ENCODE measurements at places on chromosomes 11 and 22. TPM values are rescaled to one million over a fixed set of nuclear protein-coding genes. Genes with fewer than 3 reads are reported as not detected.

DNA sequence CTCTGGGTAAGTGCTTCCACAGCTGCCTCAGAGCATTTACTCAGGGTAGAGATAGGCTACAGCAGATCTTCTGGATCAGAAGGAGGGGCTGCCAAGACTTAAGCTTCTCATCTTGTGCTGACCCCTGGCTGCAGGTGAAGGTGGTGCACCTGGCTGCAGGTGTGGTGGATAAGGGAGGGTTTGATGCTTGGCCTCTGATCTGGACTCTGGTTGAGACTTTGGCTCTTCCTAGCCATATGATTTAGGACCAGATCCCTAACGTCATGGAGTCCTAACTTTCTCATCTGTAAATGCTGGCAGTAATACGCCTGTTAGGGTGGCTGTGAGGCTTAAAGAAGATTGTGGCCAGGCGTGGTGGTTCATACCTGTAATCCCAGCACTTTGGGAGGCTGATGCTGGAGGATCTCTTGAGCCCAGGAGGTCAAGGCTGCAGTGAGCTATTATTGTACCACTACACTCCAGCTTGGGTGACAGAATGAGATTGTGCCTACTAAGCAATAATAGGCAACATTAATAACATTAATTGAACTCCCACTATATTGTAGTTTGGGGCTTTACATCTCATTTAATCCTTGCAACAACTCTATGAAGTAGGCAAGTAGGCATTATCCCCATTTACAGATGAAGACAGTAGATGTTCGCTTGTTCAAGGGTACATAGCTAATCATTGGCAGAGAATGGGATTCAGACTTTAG is 10.7 kb downstream of the DTX4 start:
- no peak for DNase-seq
- peaks cover under 1% of the 10 kb centered on the region for H3K27me3 ChIP-seq
- no peak overlapping the region for H3K27ac ChIP-seq
- no peak overlapping the region for H3K4me3 ChIP-seq

The MMP11 gene
- 0.69 TPM for total RNA-seq

DNA sequence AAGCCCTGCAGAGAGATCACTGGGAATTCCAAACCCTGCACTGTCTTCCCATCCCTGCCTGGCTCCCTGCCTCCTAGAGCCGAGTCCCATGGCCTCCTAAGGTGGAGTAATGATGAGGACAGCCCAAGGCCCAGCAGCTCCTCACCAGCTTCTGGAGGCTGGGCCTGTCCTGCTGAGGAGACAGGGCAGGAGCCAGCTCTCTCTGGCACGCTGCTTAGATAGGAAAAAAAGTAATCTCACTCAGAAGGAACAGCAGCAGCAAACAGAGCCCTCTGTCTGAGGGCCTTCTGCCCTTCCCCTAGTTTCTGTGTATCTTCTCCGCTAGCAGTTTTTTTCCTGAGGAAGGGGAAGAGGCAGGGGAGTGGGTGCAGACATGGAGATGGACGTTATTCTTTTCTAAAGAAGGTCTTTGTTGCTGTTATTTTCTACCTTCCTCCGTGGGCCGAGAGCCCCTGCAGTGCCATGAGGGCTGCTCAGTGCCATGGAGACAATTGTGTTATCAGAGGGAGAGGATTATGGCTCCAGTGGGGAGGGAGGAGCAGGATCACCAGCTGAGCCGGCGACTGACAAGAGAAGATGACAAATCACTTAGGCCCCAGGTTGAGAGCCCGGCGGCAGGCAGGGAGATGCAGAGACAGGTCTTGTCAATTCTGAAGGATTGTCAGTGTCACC is 315.3 kb downstream of the BUD13 start:
- H3K27ac ChIP-seq: no peak overlapping the region
- no peaks in the 10 kb centered on the region for H3K36me3 ChIP-seq
- DNase-seq: no peak
- H3K4me3 ChIP-seq: no peak overlapping the region
- peaks cover 5% of the 10 kb centered on the region for H3K27me3 ChIP-seq

The CACNA1I gene
- total RNA-seq: 0.02 TPM

DNA sequence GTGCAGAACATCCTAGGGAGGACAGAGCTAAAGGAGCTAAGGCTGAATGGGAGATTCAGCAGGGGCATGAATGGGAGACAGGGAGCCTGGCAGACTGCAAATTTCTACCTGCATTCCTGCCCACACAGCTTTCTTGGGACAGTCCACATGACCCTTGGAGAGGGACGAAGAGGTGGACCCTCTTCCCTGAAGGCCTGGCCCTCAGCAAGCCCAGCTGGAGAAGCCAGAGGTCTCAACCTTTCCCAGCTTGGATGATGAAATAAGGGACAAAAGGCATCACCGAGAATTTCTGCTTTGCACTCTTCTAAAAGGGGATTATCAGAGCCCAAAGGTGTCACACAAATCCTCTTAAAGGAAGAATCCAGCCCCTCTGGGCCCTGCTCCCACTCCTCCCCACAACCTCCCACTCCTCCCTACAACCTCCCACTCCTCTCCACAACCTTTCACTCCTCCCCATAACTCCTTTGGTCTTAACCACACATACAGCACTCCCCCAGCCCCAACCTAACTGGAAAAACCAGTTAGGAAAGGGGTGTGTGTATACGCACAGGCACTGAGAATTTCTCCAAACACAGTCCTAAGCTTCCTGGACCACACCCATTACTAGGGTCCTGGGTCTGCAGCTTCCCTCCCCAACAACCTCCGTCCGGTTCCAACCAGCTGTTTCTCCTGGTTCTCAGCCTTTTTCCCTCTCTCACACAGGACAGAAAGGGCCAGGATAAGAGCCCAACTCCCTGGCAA is 38.4 kb downstream of the RPL27A start:
- H3K4me3 ChIP-seq: no peak overlapping the region
- H3K36me3 ChIP-seq: no peaks in the 10 kb centered on the region
- no peak overlapping the region for H3K27ac ChIP-seq
- H3K27me3 ChIP-seq: peaks cover 5% of the 10 kb centered on the region
- H3K4me1 ChIP-seq: peaks cover 7% of the 10 kb centered on the region

The LRRC74B gene
- not detected for total RNA-seq

DNA sequence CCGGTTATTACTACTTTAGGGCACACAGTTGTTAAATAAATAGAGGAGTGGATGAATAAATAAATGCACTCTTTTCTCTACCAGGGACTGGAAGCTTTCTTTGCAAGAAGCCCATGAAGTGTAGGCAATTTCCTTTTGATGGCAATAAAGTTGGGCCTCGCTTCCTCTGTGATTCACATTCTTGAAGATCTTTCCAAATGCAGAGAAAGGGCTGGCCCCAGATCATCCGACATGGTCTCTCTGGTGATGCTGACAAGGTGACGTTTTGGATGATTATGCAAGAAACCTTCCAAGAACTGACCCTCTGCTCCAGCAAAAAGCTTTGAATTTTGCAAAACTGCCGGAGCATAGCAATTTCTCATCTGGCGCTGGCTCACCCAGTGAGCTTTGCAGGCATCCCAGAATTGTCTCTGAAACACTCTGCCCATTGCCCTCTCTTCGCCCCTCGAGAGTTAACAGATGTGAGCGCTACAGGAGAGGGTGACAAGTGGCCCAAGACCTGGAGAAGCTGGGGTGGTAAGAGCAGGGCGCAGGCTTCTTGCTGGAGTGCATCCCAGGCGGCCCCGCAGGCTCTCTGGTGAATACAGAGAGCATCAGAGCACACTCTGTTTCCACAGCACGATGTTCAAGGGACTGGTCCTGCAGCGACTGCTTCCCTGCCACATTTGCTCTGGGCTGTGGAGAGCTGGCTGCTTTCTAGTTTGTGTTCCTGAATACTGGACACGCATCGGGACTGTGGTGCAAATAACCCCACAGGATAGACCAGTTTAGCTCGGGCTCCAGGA is 11.5 kb upstream of the IFT27 start:
- no peak for DNase-seq
- no peak overlapping the region for H3K4me3 ChIP-seq
- H3K27me3 ChIP-seq: peaks cover 6% of the 10 kb centered on the region
- no peaks in the 10 kb centered on the region for H3K36me3 ChIP-seq

The OR56A1 gene
- not detected for total RNA-seq

DNA sequence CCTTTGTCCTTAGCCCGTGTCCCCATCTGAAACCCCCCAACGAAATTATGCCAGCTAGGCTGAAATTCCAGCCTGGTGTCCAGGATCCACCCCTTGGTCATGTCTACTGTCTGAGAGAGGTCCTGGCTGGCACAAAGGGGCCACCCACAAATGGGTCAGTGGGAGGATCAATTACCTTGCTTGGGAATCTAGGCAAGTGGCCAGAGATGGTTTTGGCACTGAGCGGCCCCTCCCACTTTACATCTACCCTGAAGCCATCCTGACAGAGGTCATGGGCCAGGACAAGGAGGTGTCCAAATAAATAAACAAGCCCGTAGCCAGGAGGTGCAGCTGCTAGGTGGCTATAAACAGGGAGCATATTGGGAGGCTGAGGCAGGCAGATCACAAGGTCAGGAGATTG is 311.5 kb downstream of the MN1 start:
- H3K36me3 ChIP-seq: no peaks in the 10 kb centered on the region
- H3K27ac ChIP-seq: no peak overlapping the region
- no peak for DNase-seq
- no peak overlapping the region for H3K4me3 ChIP-seq

The HTR3B gene
- not detected for total RNA-seq

DNA sequence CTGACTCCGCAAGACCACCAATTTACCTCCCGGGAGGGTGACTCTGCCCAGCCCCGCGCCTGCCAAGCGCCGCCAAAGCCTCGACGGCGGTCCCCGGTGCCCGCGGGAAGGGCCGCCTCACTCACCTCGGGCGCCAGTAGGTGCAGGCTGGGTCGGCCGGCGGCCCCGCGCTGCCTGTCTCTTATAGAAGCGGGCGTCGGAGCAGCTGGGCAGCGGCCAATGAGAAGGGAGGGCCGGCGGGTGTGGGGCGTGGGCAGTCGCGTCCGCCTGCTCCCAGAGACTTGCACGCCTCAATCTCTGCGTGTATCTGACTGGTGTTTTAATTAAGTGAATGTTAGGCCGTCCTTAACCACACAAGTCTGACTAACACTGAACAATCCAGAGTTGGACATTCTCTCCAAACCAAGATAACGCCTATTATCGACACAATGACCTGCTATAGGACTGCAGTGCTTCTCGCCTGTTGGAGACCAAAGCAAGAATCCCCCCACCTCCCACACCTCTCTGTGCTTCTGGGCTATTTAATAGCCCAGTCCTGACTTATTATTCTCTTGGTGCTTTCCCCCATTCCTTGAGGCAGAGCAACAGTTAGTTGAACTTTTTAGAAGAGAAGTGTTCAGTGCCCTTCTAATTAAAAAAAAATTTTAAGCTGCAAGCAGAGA is at the start of gene TPH1:
TSS of gene TPH1 (minus strand) at position 154 of the 662 bp plus-strand sequence. CDS start 5,507 bp downstream, outside the sequence.
- no peak within 1 kb of the TSS for H3K4me3 ChIP-seq
- H3K4me1 ChIP-seq: no peaks in the 10 kb centered on the region
- H3K36me3 ChIP-seq: no peaks in the 10 kb centered on the region
- DNase-seq: no peak
- H3K27me3 ChIP-seq: peaks cover 43% of the 10 kb centered on the region

GRCh38 chr11:102576350-102576749 is 45.8 kb upstream of the MMP7 start:
- peaks cover 4% of the 10 kb centered on the region for H3K36me3 ChIP-seq
- no peak overlapping the region for H3K4me3 ChIP-seq
- H3K27ac ChIP-seq: no peak overlapping the region
- DNase-seq: no peak

DNA sequence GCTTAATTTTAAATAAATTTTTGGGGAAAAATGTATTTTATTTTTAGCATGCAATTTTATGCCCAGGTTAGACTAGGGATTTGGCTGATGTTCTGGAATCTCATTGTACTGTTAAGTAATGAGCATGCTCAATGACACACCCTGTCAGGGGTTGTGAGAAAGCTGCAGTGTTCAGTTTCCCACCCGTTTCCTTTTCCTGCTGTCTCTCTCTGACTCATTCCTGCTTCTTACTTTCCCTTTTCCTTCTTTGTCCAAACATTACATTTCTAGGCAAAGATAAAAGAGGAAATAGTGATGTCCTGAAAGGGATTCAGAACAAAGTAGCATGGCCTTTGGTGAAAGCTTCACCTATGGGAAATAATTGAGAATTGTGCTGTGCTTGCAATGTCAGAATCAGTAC is 22.7 kb downstream of the OOSP3 start:
- peaks cover 3% of the 10 kb centered on the region for H3K27me3 ChIP-seq
- no peak overlapping the region for H3K4me3 ChIP-seq
- no peaks in the 10 kb centered on the region for H3K36me3 ChIP-seq
- no peak for DNase-seq

DNA sequence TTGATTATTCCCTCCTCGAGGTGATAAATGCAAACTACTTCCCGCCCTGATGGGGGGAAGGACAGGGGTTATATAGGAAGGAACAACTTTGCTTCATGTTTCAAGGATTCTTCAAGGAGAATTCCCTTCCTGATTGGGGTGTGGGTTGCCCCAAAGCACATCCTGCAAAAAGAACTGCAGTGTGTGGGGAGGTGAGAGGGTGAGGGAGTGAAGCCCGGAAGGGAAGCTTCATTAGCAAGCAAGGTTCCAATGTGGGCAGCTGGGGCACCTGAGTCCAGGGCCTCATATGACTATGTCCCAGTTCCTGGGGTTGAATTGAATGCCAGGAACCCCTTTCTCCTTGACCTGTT is 326.0 kb downstream of the MN1 start:
- H3K4me1 ChIP-seq: no peaks in the 10 kb centered on the region
- DNase-seq: no peak
- H3K4me3 ChIP-seq: no peak overlapping the region

GRCh38 chr11:68992743-68993255 is 12.0 kb upstream of the MRGPRD start:
- no peak overlapping the region for H3K4me3 ChIP-seq
- no peaks in the 10 kb centered on the region for H3K27me3 ChIP-seq
- DNase-seq: no peak

- H3K4me1 ChIP-seq: peaks cover 25% of the 10 kb centered on the region
- H3K36me3 ChIP-seq: peaks cover 17% of the 10 kb centered on the region
- H3K4me3 ChIP-seq: no peak overlapping the region
- H3K27ac ChIP-seq: peak overlapping the region; percentile 22
Measured at GRCh38 chr11:971092-971690, 45.5 kb downstream of the AP2A2 start.

The LARGE2 gene
- total RNA-seq: not detected

DNA sequence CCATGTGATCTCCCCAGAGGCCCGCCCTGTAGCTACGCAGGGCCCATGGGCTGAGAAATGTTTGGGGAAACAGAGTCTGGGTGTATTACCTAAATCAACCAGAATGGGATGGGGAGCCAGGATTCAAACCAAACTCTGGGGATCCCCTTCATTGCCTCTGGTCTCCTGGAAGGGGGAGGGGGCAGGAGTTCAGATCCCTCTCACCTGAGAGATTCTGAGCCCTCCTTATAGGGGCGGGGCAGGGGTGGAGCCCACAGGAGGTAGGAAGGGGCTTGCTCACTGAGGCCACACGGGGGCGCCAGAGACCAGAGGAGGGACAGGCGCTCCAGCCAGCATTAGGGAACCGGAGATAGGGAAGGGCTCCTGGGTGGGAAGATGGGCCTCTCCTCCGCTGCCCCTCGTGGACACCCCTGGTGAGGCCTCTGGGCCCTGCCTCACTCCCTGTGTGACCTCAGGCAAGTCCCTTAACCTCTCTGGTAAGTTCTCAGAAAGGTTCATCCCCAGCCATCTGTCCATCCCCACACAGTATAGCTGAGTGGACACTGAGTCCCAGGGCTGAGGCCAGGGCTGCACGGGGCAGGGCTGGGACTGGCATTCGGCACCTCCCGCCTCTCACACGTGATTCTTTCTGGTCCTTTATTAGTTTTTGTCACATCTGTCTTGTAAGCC is 2.7 kb upstream of the CDC42BPG start:
- H3K27me3 ChIP-seq: peaks cover 2% of the 10 kb centered on the region
- H3K36me3 ChIP-seq: no peaks in the 10 kb centered on the region
- H3K27ac ChIP-seq: no peak overlapping the region
- H3K4me1 ChIP-seq: peaks cover 32% of the 10 kb centered on the region
- H3K4me3 ChIP-seq: no peak overlapping the region
